ENCODE measurements at places on chromosomes 5 and 9.

DNA sequence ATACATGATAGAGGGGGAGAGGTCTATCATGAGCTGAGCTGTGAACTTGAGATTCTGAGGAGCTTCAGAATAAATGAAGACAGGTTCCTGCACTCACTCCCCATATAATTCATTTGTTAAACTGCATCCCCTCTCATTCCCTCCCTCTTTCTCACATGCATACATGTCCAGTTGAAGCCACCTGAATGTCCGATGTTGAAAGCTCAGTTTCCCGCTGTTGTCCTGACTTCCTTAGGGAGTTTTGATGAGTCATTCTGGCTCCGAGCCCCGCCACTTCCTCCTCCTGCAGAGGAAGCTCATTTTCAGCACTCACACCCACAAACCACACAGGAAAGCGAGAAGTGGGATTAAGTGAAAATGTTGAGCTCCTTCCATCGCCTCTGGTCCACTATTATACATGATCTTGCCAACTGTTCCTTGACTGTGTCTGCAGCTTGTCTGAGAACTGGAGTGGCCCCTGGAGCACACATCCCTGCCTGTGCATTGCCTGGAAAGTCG lies 121.2 kb downstream of the CEMIP2 start:
- no peak for DNase-seq

GRCh38 chr9:35054871-35055644 lies 17.4 kb downstream of the VCP start:
- no peak for DNase-seq

- no peak for DNase-seq
These were observed 59.4 kb upstream of the CAST start for GRCh38 chr5:96602776-96603175.

DNA sequence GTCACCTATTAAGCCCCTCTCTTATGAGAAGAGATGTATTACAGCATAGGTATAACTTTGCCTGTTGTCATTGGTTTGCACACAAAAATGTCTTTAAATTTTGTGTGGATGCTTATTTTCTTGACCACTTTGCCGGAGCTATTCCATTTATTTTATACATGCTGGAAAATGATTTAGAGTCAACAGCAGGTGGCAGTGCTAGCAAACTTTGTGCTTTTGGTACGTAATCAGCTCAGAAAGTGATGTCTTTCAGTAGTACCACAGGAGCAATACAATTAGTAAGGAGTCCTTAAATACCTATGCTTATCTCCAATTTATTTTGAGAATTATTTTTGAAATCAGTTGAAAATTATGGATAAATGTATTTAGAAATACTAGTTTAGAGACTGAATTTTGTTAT lies 19.8 kb upstream of the NUDT12 start:
- no peak for DNase-seq

GRCh38 chr5:124277767-124278545 lies 468.5 kb downstream of the ZNF608 start:
- DNase-seq, result no peak

- DNase-seq, result no peak
These were observed 318.4 kb downstream of the ARL15 start for GRCh38 chr5:53991942-53992341.

DNA sequence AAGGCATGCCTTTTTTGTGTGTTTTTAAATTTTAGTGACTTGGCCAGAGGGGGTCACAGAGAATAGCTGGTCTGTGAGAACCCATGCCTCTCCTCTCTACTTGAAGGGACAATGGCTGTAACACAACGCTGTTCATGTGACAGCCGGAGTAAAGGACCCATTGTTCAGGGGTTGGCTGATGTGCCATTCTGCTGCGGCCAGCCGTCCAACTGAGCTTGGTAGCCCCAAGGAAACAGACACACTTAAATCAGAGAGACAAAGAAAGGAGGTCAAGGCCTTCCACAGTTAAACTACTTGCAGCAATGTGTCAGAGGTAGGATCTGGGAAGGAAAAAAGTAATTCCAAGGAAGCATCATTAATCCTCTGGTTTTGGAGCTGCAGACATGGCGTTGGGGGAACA lies 8.1 kb downstream of the MEGF10 start:
- DNase-seq, result no peak

DNA sequence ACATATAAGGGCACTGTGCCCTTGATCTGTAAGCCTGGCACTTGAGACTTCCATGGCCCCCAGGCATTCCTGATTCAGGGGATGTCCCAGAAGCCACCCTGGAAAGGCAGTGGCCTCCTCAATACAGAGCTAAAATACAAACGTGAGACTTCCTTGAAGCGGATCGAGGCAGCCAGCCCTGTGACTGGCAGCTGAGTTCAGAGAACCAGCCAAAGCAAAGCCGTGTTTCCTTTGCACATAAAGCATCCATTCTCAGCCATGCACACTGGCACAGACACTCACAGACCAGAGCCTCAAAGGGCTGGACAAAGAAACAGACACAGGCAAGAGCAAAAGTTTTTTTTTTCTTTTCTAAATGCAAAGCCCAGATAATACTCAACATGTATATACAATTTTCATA lies 18.8 kb upstream of the CPEB4 start:
- DNase-seq, result no peak

DNA sequence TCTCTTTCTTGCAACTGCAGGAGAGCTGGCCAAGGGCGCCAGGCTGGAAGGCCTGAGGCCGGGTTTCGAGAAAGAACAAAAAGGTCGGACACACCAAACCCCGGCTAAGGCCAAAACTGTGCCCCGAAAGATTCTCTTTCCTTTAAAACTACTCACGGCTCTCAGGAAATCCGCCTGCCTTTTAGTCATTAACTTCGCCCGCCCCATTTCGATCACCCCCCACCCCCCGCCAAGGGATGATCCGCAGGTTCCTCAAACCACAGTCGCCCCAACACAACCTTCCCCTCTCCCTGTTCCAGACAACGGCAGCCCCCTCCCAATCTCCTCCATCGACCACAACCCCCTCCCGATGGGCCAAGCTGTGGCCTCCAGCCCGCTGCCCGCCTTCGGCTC lies 536 bp downstream of the FEM1C start:
- peak; percentile 45 for DNase-seq

- DNase-seq, result no peak
These were observed 1.8 kb downstream of the MCIDAS start for GRCh38 chr5:55225346-55225745.

DNA sequence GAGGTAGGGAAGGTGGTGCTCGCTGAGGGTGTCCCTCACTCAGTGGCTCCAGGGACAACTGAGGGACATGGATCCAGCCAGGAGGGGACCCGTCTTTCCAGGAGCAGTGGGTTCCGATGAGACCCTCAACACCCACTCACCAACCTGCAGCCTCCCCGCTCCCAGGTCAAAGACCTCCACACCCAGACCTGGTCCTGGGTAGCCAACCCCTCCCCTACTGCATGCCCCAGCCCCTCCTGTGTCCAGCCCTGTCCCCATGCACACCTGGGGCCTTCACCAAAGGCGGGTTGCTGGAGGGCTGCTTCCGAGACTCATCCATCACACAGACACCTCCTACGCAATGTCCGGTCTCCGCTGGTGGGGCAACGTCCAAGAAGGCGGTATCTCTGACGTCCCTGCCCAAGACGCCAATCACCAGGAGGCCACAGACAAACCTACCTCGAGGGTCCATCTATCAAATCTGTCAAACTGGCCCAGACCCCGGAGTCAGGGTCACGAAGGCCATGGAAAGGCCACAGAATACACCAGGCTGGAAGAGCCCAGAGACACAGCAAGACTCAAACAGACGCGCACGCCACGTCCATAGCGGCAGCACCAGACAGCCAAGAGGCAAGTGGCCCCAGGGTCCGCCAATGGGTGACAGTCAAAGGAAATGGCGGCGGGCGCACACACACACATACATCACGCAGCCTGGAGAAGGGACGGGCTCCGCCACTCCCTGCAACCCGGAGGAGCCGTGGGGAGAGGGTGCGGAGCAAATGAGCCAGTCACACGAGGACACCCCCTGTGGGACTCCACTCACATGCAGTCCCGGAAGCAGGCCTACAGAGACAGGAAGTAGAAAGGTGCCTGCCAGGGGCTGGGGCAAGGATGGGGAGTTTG lies 10.8 kb downstream of the NACC2 start:
- DNase-seq, result no peak

DNA sequence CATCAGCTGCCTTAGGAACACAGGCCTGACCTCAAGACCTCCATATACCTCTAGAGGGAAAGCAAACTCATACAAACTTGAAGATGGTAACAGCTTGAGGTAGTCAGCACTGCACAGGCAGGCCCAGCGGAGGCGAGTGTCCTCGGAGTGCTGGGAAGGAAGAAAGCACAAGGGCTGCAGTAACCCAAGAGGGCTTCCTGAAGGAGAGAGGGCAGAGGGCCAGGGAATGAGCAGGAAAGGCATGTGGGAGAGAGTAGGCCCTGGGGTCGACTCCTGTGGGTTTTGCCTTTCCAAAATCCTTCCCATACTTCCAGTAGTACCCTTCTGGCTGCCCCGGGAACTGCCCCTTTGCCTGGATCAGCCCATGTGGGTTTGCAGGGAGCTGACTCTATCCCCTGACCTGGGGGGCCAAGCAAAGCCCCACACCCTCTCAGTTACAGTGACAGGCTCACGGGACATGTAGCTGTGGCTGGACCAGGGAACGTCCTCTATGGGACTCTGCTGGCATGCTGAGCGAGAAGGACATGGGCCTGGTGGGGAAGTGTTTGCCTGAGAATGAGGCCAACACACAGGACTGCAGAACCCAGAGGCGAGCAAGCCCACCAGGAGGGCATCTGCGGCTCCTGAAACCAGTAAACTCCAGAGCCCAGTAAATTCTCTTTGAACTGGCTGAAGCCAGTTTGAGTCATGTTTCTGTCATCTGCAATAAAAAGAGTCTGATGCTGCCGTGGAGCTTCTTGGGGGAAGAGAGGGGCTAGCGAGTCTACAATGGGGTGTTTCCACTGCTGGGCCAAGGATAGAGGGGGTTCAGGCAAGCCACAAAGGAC lies 64.1 kb downstream of the COL23A1 start:
- DNase-seq, result no peak

GRCh38 chr5:157865781-157866180 lies 6.8 kb upstream of the CLINT1 start:
- no peak for DNase-seq

GRCh38 chr5:96051401-96051830 lies 89.8 kb upstream of the ELL2 start:
- no peak for DNase-seq

GRCh38 chr9:80175286-80176150 lies 603.8 kb downstream of the TLE4 start:
- DNase-seq, result no peak

DNA sequence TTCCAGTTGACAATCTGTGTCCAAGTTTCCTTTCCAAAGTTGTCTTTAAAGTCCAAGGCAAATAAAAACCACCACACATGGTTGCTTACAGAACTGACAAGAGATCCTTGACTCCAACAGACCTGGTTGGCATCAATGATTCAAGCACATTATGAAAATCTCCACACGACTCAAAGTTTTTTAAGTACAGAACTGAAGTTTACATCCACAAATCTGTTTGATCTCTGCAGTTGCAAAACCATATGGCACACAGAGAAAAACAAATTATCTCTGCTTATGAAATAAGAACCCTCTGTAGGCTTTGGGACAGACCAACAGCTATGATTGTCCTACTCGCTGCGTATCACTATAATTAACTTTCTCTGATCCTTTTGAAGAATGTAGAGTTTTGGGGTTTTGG lies 60.8 kb downstream of the MLLT3 start:
- no peak for DNase-seq

DNA sequence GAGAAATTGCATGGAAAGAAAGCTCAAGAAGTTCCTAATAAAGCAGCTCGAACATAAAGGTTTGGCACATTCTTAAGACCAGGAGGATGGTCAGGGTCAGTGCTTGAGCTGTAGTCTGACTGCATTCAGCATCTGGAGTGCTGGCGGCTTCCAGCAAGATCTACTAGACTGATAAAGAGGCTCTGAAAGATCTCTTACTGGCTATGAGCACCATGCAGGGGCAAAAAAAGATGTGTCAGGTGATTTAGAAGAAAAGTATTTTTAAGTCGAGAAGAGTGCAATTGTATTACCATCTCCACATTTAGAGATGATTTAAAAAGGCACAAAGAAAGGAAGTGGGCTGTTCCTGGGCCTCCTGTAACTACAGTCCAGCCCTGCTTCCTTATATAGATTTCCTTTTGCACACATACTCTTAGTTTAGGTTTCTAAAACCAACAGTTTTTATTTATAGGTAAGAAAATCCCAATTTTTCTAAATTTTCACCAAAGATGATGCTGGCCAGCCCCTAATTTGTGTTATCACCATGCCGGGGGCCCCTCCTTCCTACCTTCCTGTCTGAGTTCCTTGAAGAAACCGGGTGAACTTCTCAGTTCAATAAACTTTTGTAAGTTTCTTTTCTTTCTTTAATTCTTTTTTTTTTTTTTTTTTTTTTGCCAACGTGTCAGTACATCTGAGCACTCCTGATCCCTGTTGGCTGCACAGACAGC lies 65.9 kb upstream of the PLPP1 start:
- no peak for DNase-seq

GRCh38 chr5:173730632-173731298 lies 114.3 kb upstream of the BOD1 start:
- DNase-seq, result no peak

DNA sequence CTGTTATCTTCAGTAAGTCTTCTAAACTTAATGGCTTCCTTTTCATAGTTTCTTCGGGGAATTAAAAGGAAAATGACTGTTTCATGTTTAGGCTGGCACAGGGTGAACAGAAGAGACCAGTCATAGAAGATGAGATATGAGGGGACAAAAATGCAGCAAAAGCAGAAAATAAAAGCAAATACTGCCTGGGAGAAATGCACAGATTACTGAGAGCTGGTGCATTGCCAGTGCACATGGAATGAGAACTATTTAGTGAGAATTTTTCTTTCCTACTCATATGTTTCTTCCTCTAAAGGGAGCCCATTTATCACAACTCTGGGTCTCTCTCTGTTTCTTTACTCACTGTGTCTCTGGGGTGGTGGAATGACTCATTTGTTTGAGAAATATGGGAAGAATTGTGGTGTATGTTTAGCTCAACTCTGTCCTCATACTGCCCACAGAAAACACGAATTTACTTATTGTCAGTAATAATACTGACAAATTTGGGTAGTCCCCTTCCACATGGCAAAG lies 25.9 kb upstream of the ANKRD55 start:
- DNase-seq, result no peak

- no peak for DNase-seq
These were observed 253.5 kb downstream of the SEC61B start for GRCh38 chr9:99475401-99476065.

- no peak for DNase-seq
These were observed 7.5 kb upstream of the TOR2A start for GRCh38 chr9:127742435-127743088.

DNA sequence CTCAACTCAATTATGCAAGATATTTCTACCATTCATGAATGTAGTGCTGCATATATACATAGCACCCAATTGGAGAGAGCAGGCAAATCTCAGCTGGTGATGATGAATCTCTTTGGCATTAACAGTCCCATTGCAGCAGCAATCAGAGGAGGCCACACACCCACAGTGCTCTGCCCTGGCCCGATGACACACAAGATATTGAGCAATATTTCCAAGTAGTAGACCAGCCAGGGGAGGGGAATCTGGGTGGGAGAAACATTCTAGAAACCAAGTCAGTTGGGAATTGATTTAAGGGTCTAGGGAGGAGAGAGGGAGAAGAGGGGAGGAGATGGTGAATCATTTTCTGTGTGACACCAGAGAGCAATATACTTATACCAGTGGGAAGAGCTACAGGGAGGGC lies 14.9 kb upstream of the C5orf63 start:
- DNase-seq, result peak; percentile 58

Data from GOT3 (cell line).